AG04450 (cell line): ENCODE measurements at places on chromosomes 7 and 10.

DNA sequence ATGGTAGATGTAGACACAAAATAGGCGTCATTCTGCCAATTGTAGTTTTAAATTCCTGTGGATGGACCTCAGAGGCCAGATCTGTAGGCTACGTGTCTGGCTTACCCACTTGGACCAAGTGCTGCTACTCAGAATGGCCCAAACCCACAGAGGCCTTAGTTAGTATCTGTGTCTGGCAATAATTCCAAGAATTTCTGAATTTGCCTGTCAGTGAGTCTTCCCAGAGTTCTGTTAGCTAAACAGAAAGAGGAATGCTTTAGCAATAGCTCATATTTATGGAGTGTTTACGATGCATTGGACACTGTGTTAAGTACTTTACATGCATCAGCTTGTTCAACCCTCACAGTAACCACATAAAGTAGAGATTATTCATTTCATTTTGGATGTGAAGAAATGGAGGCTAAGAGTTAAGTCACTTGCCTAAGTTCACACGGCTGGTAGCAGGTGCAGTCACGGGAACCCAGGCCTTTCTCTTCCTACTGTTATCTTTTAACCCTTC is 231.8 kb downstream of the PTEN start:
- DNase-seq: peak; percentile 74

DNA sequence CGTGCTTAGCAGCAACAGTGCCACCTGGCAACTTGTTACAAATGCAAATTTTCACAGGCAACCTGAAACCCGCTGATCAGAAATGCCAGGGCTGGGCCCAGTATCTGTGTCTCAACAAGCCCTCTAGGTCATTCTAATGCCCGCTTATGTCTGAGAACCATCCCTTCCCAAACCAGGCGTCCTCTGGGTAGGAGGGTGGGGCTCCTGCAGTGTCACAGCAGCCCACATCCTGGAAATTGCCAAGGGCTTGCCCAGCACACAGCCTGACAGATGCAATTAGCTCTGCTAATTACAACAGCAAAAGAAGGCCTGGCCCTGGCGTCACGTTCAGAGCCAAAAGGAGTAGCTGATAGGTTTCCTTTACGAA is 15.9 kb downstream of the ITPRIP start:
- DNase-seq: no peak

DNA sequence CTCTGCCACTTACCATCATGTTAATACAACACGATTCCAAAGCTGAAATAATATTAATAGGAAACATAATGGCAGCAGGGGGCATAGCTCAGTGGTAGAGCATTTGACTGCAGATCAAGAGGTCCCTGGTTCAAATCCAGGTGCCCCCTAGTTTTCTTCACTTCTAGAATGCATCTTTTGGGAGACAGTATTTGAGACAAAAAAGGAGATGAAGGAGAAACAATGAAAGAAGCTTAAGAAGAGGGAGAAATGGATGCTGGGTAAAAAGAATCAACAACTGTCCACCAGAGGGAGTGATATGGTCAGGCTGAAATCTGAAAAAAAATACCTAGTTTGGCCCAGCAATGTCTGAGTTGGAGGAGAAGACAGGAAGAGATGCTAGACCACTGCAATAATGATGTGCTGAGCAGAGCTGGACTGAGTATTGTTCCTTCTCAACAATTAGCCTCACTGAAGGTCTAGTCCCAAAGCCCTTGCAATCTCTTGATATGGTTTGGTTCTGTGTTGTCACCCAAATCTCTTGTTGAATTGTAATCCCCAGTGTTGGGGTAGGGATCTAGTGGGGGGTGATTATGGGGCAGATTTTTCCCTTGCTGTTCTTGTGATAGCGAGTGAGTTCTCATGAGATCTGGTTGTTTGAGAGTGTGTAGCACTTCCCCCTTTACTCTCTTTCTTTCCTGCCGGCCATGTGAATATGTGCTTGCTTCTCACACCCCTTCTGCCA is 48.3 kb downstream of the ZNF783 start:
- DNase-seq: peak; percentile 50

GRCh38 chr10:21076381-21076780 is 179.3 kb upstream of the NEBL start:
- DNase-seq: no peak

DNA sequence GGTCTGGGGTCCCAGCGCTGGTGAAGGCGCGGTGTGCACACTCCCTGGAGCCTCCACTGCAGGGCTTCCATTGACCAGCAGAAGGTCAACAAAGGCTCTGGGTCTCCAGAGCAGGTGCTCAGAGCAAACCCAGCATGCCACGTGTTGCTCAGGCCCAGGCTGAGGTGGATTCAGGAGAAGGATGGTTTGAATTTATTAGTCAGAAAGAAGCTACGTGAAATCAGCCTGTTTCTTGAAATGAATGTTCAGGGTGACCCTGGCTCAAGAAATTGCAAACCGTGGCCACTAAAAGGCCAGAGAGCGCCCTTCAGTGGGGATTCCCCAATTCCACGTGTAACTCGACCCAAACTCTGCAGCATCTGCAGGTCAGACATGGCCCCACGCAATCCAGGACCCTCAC is 82.7 kb upstream of the PFKP start:
- DNase-seq: no peak

GRCh38 chr7:20395104-20395503 is 64.4 kb downstream of the ITGB8 start:
- no peak for DNase-seq

GRCh38 chr10:124152139-124153022 is 59.0 kb upstream of the CHST15 start:
- DNase-seq: no peak

GRCh38 chr10:119119400-119119799 is 15.5 kb downstream of the DENND10 start:
- no peak for DNase-seq

DNA sequence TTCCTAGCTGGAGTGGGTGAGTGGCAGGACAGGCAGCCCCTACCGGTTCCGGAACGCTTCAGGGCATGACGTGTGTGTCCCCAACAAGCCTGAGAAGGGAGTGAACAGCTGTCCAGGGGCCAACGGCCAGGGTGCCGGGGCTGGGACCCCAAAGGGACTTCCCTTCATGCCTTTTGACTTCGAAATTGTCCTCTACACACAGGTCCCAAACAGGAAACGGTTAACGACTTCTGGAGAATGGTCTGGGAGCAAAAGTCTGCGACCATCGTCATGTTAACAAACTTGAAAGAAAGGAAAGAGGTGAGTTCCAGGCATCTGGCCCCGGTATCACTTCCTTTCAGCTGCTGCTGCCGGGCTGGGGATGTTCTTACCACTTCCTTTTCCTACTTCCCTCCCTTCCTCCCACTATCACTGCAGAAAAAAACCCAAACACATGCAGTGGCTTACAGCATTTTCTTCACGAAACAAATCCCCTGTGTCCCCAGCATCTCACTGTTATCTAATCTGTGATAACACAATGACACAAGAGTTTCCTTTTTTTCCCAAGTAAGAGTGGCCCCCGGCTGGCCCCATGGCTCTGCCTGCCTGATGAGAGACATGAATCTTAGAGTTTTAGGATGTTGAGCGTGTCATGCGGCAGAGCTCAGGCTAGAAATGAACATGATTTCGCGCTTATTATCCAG is 63.2 kb downstream of the MKI67 start:
- no peak for DNase-seq

GRCh38 chr7:55397617-55398016 is 32.5 kb downstream of the LANCL2 start:
- no peak for DNase-seq

- no peak for DNase-seq
Measured at GRCh38 chr10:79112881-79113431, 44.2 kb downstream of the ZMIZ1 start.

GRCh38 chr7:102991540-102992214 is 78.9 kb downstream of the LRRC17 start:
- peak; percentile 88 for DNase-seq

DNA sequence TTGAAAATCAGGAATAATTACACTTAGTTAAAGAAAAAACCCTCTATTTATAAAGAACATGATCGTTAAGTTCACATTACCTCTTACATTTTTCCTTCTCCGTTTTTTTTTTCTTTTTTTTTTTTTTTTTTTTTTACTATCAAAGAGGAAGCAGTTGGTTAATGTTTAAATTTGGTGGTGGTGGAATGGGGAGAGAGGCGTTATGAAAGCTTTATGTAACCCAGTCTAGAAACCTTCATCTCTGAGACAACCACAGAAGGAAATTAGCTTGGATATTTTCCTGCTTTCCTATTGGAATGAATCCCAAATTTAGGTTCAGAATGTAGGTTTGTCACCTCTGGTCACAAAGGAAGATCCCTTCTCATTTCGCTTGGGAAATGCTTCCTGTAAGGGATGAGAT is 31.5 kb upstream of the LHFPL3 start:
- no peak for DNase-seq

DNA sequence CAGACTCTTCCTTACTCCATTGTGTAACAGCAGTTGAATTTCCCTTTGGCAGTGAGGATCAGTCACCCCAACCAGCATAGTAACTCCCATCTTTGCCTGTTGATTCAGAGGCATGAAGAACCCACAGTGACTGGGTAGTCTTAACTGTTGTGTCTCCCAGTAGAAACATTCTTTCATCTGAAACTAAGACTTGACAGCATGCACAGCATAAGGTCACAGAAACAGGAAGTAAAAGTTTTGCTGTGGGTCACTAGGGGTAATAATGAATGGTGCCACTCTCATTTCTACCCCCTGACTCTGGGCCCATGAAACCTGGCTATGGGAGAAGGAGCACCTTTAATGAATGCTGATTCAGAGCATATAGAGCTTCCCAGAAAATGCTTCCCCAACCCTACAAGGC is 8.3 kb upstream of the FRMPD2 start:
- DNase-seq: no peak
